IMR-90 (cell line): ENCODE measurements at places on chromosomes 3 and 15. TPM values are rescaled to one million over a fixed set of nuclear protein-coding genes. Genes with fewer than 3 reads are reported as not detected.
A peak's percentile ranks its signal among the peaks of the same experiment; 100 is the strongest.

DNA sequence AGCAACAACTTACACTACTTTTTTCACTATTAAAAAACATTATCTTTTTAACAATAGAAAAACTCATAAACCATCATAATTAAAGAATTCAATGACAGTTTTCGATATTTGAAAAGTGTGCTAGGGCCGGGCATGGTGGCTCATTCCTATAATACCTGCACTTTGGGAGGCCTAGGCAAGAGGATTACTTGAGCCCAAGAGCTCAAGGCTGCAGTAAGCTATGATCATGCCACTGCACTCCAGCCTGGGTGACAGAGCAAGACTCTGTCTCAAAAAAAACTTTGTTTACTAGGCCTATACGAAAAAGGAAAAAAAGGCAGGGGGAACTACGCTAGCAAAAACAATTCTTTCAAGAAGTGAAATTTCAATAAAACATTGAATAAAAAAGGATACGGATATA is 28.1 kb downstream of the AVEN start:
- no peak for DNase-seq

CACNA2D3 gene
- total RNA-seq, result 0.28 and 0.36 TPM in 2 replicates

- DNase-seq, result peak; percentile 16
Observed at GRCh38 chr3:109952924-109953323, 615.6 kb upstream of the DPPA4 start.

GRCh38 chr15:98729446-98730042 is 81.2 kb downstream of the IGF1R start:
- DNase-seq, result no peak
